T follicular helper cell (primary cell): ENCODE measurements at places on chromosomes 1 and 21.

DNA sequence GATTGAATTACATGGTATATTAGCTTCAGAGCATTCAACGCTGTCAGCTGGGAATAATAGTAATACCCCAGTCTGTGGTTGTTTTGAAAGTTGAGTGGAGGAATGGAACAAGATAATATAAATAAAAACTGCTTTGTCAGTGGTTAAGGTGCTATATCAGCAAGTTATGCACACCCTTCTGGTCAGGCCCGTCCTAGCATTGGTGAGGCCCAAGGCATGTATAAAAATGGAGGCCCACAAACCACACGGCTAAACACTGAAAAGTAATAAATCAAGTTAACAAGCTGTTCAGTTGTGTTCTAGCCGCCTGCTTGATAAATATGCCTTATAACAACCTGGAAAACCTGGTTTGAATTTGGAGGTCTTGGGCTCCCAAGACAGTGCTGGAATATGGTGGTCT lies 77.4 kb downstream of the PSMG1 start:
- no peak for DNase-seq

DNA sequence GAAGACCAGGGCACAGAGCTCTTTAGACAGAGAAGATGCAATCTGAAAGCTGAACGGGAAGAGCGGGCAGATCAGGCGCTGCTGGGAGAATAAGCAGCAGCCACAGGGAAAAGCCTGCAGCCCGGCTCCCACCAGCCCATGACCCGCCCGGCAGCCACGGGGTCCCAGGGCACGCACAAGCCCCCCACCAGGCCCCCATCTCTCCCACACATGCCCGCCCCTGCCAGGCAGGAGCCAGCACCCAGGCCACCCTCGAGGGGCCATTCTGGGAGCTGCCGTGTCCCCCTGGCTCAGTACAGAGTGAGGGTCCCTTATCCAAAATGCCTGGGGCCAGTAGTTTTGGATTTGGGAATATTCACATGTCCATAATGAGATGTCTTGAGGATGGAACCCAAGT lies 16.3 kb downstream of the SLC19A1 start:
- DNase-seq = no peak

- DNase-seq = no peak
These were observed 49.1 kb upstream of the C1orf146 start for GRCh38 chr1:92168657-92169056.

- peak; percentile 47 for DNase-seq
These were observed 12.3 kb upstream of the SLAMF7 start for GRCh38 chr1:160726498-160727315.

DNA sequence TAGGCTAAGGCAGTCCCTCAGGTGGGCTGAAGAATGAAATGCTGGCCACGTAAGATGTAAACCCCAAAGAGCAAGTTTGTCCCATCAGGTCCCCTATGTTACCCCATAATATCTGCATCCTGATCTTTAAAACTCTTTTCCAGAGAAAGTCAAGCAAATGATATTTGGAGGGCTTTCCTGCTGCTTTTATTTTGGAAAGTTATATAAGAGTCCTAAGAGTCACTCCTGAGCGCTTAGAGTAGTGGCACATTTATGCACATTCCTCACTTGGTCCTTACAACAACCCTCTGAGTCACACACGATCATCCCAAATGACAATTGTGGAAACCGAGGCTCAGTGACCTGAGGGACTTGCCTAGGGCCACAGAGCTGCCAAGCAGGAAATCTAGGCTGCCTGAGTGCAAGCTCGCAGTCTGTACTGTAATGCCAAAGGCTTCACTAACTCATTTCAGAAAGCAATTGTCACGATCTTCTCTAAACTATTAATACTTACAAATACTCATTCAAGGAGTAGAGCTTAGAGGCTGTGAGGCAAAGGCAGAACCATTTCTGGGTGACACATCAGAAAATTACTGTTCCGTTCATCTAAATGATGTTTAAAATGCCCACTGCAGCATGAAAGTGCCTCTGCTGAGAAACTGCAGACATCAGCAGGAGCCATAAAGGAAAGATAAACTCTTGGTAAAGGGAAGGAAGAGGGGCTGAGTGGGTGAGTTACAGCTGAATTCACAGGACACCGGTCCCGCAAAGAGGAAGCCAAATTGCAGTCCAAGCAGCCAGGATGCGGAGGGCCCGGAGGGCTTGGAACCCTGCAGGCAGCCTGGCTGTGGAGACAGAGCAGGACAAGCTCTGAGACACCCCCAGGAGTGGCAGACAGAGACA lies 30.8 kb downstream of the CAPZB start:
- DNase-seq = no peak

DNA sequence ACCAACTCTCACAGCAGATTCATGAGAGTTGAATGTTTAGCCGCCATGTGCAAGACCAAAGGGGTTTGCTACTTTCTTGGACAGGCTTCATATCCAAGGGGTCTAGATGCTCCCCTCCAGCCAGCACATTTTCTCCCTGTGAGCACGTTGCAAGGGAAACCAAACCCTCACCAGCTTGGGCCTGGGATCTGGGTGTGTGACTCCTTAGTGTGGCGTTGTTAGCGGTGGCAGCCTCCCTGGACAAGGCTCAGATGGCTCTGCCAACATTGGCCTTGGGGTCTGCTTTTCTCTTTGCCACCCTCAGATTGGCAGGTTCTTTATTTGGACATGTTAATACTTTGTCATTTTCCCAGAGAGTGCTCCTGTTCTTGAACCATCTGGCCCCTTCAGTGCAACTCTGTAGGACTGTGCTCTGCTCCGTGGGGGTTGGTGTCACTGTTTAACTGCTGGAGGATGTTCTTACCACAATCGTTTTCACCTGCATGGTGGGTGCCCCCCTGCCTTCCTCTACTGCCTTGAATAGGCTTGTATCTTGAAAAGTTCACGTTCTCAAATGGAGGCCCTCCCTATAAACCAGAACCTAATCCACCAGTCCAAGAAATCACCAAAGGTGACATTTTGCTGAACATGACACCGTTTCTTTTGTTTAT lies 13.4 kb downstream of the ABCG1 start:
- DNase-seq = no peak

DNA sequence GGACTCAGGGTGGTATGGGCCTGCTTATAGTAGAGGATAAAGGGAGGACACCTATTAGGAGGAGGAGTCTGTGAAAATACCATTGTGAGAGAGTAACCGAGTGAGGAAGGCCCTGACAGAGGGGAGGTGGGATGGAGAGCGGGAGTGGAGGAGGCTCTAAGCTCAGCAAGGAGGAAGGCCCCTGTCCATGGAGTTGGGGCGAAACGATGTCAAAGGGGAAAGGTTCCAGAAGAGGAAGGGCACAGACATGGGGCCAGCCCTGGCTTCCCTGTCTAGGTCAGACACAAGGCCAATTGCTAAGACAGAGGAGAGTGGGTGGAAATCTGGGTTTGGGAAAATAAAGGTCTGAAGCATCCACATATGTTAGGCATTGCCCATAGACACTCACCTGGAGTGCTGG lies 44.2 kb downstream of the ELK4 start:
- no peak for DNase-seq

GRCh38 chr1:93349231-93350135 lies 3.8 kb downstream of the DR1 start:
- no peak for DNase-seq

- DNase-seq = no peak
These were observed 20.7 kb upstream of the PADI4 start for GRCh38 chr1:17287130-17287776.

- no peak for DNase-seq
These were observed 351.6 kb downstream of the RYR2 start for GRCh38 chr1:237393632-237394031.

DNA sequence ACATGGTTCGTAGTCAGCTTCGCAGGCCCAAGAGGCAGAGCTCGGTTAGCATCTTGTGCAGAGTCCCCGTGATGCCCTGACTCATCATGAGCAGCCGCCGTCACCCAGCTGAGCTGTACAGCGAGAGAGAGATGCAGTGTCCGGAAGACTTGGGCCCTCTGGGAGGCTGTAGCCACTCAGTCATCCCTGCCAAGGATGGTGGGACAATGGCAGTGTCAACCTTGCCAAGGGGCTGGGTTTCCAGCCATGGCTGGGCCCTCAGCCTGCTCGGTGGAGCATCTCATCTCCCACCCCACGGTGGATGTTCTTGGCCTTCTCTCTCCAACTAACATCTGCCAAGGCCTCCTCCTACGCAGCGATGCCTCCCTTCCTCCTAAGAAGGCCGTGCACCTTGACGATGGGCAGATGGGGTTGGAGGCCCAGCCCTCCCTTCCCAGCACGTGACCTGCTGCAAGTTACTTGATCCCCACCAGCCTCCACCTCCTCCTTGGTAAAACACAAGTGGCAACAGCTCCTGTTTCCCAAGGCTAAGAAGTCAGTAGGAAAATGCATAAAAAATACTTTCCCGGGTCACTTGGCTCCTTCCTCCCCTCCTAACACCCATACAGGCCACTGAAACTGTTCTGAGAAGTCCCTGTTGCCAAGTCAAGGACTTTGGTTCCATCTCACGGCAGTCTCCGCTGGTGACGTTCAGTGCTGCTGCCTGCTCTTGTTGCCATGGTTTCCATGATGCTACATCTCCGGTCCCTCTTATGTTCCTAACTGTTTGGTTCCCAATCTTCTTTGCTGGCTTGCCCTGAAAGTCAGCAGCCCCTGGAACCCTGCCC lies 384.7 kb upstream of the VAMP3 start:
- no peak for DNase-seq

GRCh38 chr1:28668956-28669723 lies 556 bp downstream of the GMEB1 start:
- peak; percentile 16 for DNase-seq

- no peak for DNase-seq
These were observed 9.0 kb upstream of the RHBG start for GRCh38 chr1:156359973-156360372.

- no peak for DNase-seq
These were observed 2.6 kb downstream of the TAGLN2 start for GRCh38 chr1:159922511-159923202.

DNA sequence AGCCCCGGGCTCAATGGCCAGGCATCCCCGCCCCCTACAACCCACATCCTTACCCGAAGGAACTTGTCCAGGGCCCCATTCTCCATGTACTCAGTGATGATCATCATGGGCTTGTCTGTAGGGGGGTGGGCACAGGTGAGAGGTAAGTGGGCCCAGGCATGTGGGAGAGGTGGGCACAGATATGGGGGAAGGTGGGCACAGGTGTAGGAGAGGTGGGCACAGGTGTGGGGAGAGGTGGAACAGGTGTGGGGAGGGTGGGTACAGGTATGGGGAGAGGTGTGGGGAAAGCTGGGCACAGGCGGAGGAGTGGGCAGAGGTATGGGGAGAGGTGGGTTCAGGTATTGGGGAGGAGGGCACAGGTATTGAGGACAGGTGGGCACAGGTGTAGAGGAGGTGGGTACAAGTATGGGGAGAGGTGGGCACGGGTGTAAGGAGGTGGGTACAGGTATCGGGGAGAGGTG lies 23.5 kb downstream of the EPHA2 start:
- no peak for DNase-seq

DNA sequence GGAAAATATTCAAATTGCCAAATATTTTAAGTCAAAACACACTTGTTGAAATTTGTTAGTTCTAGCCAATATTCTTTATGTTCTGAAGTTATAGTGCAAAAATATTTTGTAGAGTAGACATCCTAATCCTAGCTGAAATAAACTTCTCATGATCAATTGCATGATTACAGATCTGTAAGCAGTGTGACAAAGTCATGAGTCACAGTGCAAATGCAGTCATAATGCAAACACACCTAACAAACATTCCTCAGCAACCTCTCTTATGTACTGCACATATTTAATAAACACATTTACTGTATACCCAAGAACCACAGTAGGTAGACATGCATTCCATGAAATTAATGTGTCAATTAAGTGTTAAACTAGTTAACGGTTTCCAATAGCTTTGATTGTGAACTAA lies 1857.4 kb downstream of the NCAM2 start:
- DNase-seq = no peak

- no peak for DNase-seq
These were observed 9.1 kb upstream of the EFHD2 start for GRCh38 chr1:15400627-15401026.

DNA sequence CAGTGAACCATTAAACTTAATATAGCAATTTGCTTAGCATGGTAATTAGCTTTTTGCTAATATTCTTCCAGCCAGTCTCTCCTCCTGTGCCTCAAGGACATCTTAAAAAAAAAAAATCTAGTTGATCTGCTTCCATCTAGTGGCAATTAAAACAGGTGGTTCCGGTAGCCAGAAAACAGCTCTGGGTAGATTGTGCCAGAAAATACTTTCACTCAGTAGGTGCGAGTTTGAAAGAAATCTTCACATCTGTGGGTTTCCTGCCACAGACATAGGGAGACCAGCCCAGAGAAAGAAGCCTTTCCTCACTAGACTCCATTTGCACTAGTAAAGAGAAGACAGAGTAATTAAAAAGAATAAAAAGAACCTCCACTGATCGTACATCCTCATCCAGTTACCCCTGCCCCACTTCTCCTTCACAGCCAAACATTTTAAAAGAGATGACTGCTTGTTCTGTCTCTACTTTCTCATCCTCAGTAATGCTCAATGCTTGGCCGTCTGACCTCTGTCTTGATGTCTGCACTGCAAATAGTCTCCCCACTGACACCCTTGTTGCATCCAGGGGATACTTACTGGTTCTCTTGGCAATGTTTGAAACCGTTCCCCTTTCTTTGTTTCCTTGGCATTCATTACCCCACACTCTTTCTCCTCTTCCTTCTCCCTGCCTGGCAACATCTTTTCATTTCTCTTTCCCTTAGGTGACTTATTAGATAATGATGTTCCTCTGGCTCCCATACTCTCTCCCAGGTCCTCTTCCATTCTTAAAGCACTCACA lies 16.9 kb downstream of the SELL start:
- DNase-seq = no peak

GRCh38 chr1:23524163-23524562 lies 6.9 kb downstream of the E2F2 start:
- no peak for DNase-seq

GRCh38 chr1:168190403-168190802 lies 11.6 kb downstream of the TIPRL start:
- no peak for DNase-seq

DNA sequence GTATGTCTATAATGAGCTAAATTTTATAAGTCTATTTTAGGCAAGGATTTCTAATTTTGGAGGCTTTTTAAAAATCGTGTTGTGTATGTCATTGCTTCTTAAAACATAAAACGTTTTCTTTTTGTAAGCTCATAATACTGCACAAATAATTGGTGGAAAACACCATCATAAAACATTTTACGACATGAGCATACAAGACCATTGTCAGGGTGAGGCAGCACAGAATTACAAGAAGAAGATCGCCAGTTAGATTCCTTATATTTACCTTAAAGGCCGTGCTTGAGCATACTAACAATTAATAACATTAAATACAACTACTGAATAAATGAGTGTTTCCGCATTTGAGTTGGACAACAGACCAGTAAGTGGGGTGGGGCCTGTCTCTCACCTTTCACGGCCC lies 19.1 kb upstream of the LMX1A start:
- no peak for DNase-seq

DNA sequence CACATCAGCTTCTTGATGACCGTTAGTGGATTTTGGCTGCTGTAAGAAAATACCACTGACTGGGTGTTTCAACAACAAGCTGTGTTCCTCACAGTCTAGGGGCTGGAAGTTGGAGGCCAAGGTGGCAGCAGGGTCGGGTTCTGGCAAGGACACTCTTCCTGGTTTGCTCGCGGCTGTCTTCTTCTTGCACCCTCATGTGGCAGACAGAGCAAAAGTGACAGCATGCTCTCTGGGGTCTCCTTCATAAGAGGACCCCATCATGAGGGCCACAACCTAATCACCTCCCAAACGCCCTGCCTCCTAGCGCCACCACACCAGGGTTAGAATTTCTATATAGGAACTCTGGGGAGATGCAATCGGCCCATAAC lies 18.6 kb upstream of the TSPEAR start:
- DNase-seq = no peak
